ENCODE measurements at places on chromosomes 7 and 10.

DNA sequence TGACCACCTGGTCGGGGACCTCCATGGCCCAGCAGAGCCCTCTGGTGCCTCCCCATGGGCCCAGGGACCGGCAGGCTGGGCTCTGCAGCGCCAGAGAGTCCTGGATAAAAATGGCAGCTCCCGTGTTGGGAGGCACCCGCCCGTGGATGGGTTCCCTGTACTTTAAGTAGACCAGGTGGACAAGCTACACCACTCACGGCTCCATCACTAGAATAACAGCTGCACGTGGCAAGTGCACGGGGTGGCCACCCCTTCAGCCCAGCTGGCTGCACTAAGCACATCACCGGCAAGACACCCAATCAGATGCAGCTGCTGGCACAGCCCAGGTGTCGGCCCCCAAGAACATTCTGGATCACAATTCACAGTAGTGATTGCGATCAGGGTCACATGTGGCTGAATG is 69.8 kb downstream of the DIP2C start:
- no peak overlapping the region for H3K4me3 ChIP-seq
- DNase-seq: no peak
- H3K27me3 ChIP-seq: peaks cover 35% of the 10 kb centered on the region
- no peaks in the 10 kb centered on the region for H3K4me1 ChIP-seq

DNA sequence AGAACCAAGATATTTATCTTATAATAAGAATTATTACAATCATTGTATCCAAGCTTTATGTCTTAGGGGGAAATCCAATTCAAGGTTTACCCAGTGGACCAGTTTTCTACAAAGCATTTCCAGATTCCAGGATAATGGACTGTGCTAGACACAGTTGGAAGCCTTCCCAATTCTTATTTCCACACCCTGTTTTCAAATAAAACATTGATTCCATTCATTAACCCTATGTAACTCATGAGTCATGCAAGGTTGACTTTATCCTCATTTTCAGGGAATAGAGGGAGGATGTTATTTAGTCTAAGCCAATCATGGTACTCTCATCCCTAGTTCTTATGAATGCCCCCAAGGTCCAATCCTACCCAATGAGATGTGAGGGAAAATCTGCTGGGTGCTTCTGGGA is 145.7 kb downstream of the RNLS start:
- H3K27me3 ChIP-seq: no peaks in the 10 kb centered on the region
- H3K36me3 ChIP-seq: no peaks in the 10 kb centered on the region
- H3K27ac ChIP-seq: no peak overlapping the region
- H3K4me1 ChIP-seq: no peaks in the 10 kb centered on the region
- H3K4me3 ChIP-seq: no peak overlapping the region

GRCh38 chr7:116354546-116355423 is 144.4 kb downstream of the TES start:
- no peaks in the 10 kb centered on the region for H3K36me3 ChIP-seq
- no peak overlapping the region for H3K4me3 ChIP-seq

GRCh38 chr10:132545659-132546367 is 8.2 kb downstream of the INPP5A start:
- peak overlapping the region; percentile 40 for H3K4me3 ChIP-seq
- H3K36me3 ChIP-seq: peaks cover 6% of the 10 kb centered on the region
- no peaks in the 10 kb centered on the region for H3K27me3 ChIP-seq
- no peak overlapping the region for H3K27ac ChIP-seq
- peaks cover 66% of the 10 kb centered on the region for H3K4me1 ChIP-seq
- DNase-seq: no peak

- H3K4me3 ChIP-seq: peak overlapping the region; percentile 95
- peak overlapping the region; percentile 86 for H3K27ac ChIP-seq
- DNase-seq: peak; percentile 68
- H3K27me3 ChIP-seq: no peaks in the 10 kb centered on the region
- peaks cover 8% of the 10 kb centered on the region for H3K36me3 ChIP-seq
- peaks cover 69% of the 10 kb centered on the region for H3K4me1 ChIP-seq
Observed at GRCh38 chr7:100208911-100209408, 10.8 kb upstream of the PVRIG start.

DNA sequence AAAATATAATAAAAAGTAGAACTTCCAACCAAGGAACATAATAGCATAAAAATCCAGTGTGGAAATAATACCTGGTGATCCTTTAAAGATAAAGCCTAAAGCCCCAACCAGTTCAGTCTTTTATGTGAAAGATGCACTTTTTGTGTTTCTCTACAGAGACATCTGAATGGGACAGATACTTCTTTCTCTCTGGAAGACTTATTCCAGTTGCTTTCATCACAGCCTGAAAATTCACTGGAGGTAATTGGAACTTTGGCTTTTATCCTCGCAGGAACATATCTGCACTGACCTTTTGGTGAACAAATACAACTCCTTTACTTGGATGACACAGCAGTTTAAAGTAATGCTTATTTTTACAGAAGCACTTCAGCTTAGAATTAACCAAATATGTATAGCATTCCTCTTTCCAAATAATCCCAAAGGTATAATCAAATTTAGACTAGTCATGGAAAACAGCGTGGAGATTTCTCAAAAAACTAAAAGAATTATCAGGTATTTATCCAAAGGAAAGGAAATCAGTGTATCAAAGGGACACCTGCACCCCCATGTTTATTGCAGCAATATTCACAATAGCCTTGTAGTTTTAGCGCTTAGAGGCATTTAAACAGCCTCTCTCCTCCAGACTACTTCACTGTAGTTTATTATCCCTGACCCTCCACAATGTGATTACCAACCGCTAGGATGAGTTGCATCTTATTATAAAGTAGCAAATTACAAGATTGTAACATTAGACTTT is 16.8 kb downstream of the HNRNPA2B1 start:
- no peaks in the 10 kb centered on the region for H3K27me3 ChIP-seq
- no peak for DNase-seq
- H3K36me3 ChIP-seq: peaks cover 3% of the 10 kb centered on the region

- H3K4me3 ChIP-seq: no peak overlapping the region
- no peaks in the 10 kb centered on the region for H3K27me3 ChIP-seq
- H3K36me3 ChIP-seq: no peaks in the 10 kb centered on the region
Observed at GRCh38 chr10:44980309-44981171, 1.9 kb upstream of the DEPP1 start.

- no peak for DNase-seq
- peaks cover 33% of the 10 kb centered on the region for H3K4me1 ChIP-seq
- H3K27ac ChIP-seq: no peak overlapping the region
- H3K27me3 ChIP-seq: no peaks in the 10 kb centered on the region
- H3K36me3 ChIP-seq: peaks cover 2% of the 10 kb centered on the region
Observed at GRCh38 chr10:101906586-101907183, 63.1 kb upstream of the KCNIP2 start.

GRCh38 chr7:106957766-106958165 is 86.7 kb upstream of the PRKAR2B start:
- H3K4me1 ChIP-seq: no peaks in the 10 kb centered on the region
- DNase-seq: no peak
- no peaks in the 10 kb centered on the region for H3K27me3 ChIP-seq
- H3K4me3 ChIP-seq: no peak overlapping the region

- DNase-seq: no peak
- no peaks in the 10 kb centered on the region for H3K27me3 ChIP-seq
- no peaks in the 10 kb centered on the region for H3K36me3 ChIP-seq
- H3K4me1 ChIP-seq: no peaks in the 10 kb centered on the region
- H3K4me3 ChIP-seq: no peak overlapping the region
Observed at GRCh38 chr10:82543631-82544030, 668.6 kb downstream of the NRG3 start.

GRCh38 chr7:25726781-25727311 is 425.2 kb upstream of the NFE2L3 start:
- no peak for DNase-seq
- no peaks in the 10 kb centered on the region for H3K4me1 ChIP-seq
- H3K27ac ChIP-seq: no peak overlapping the region
- peaks cover 6% of the 10 kb centered on the region for H3K27me3 ChIP-seq
- H3K36me3 ChIP-seq: no peaks in the 10 kb centered on the region

GRCh38 chr10:61835069-61835945 is 66.2 kb upstream of the ARID5B start:
- peak overlapping the region; percentile 86 for H3K27ac ChIP-seq
- no peaks in the 10 kb centered on the region for H3K27me3 ChIP-seq
- DNase-seq: no peak

- peaks cover 18% of the 10 kb centered on the region for H3K4me1 ChIP-seq
- H3K27ac ChIP-seq: no peak overlapping the region
- H3K4me3 ChIP-seq: no peak overlapping the region
- peaks cover 9% of the 10 kb centered on the region for H3K27me3 ChIP-seq
- no peaks in the 10 kb centered on the region for H3K36me3 ChIP-seq
Observed at GRCh38 chr10:11509036-11509435, 102.4 kb downstream of the USP6NL start.

GRCh38 chr7:27191833-27192545 is 7.0 kb upstream of the HOXA11 start:
- H3K4me3 ChIP-seq: peak overlapping the region; percentile 75
- peaks cover 41% of the 10 kb centered on the region for H3K4me1 ChIP-seq
- no peak overlapping the region for H3K27ac ChIP-seq
- no peak for DNase-seq
- H3K27me3 ChIP-seq: peaks cover 92% of the 10 kb centered on the region

Measured in activated T-cell treated with anti-CD3 and anti-CD28 coated beads, Interleukin-2, amount 50 U/mL, for 72 hours (primary cell).